NCI-H2171 treated with DMSO at 0.1 percent for 48 hours (cell line): ENCODE measurements at places on chromosomes 5 and 9.
A peak's percentile ranks its signal among the peaks of the same experiment; 100 is the strongest.

DNA sequence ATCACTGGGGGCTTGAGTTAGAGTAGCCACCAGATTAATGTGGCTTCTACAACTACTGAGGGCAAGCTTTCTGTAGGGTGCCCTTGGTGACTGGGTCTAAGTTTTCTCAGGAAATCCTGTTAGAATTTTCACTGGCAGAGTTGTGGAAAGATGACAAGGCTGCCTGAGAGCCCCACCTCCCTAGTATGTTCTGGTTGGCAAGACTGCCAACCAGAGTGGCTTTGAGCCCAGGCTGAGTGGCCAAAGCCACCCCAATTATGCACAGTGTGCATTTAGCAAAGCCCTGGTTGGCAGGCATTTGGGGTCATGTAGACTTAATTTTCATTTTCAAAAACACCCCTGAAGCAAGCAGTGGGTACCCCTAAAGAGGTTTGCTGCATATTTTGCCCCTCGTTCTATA, 136.7 kb upstream of the HAPLN1 start:
- DNase-seq, result no peak

- DNase-seq, result no peak
These were observed 88.7 kb downstream of the PRKACG start for GRCh38 chr9:68925175-68925574.

GRCh38 chr9:32584784-32585183, 11.8 kb upstream of the NDUFB6 start:
- no peak for DNase-seq

GRCh38 chr9:105414947-105415661, 32.7 kb upstream of the FSD1L start:
- peak; percentile 74 for DNase-seq

DNA sequence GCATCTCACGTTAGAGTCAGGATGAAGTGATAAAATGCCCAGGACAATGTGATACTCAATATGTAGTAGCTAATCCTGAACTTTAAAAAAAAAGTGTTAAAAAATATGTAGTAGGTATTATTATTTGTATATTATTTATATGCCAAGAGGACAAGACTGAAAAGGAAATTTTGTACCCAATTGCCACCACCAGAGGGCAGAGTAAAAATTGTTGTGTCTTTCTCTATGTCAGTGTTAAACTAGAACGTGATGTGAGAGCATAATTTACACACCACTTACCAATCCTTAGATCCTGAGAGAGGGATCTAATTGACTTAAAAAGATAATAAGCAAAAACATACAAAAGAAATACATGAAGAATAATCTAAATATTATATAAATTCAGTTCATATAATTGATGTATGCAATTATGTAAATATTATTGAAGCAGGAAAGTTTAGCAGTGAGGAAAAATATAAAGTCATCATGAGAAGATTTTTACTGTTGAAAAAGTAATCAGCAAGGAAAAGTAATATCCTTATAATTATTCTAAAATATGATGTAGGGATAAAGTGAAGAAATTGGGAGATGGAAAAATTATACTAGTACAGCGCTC, 288.9 kb downstream of the RAB3C start:
- DNase-seq, result peak; percentile 12

DNA sequence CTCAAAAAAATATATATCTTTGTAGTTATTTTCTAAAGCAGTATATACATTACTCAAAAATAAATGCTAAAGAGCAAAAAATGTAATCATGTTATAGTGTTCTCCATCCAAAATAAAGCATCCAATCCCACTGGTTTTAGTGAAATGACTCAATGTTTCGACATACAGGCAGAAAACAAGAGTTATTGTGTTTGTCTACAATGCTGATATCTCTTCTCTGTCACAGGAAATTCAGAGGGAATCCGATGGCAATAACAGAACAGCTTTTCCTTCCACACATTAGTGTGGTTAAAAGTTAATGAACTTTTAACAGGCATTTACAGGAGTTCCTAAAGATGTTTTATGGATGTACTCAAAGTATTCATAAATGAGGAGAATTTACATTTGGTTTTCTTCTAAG, 12.0 kb downstream of the TTC33 start:
- no peak for DNase-seq

DNA sequence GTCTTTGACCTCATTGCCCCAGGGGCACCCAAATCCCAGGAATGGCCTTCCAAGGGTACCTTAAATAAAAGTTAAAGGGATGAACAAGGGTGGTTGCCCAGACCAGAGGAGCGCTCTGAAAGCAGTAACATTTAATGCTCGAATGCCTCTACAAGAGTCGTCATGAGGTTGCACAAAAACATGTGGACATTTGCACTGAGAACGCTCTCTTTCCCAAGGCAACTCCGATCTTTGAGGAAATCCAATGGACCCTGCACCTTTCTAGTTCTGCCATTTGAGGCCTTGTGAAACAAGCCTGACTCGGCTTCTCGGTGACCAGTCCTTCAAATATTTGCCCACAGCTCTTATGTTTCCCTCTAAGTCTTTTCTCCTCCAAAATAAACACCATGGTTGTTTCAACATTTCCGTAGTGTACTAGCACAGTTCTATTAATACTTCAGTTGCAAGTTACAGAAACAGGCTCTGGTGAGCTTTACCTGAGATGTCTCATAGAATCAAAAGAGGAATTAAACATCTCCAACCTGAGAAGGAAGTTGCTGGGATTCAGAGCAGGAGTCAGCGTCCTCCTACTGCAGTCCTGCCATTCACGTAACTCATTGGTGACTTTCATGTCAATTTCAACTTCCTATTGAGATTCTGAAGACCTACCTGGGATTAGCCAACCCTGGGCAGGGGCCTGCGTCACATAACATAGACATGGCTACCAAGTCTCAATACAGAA, 168.8 kb upstream of the RAI14 start:
- DNase-seq, result no peak

GRCh38 chr5:68169903-68170302, 45.7 kb upstream of the PIK3R1 start:
- DNase-seq, result no peak

DNA sequence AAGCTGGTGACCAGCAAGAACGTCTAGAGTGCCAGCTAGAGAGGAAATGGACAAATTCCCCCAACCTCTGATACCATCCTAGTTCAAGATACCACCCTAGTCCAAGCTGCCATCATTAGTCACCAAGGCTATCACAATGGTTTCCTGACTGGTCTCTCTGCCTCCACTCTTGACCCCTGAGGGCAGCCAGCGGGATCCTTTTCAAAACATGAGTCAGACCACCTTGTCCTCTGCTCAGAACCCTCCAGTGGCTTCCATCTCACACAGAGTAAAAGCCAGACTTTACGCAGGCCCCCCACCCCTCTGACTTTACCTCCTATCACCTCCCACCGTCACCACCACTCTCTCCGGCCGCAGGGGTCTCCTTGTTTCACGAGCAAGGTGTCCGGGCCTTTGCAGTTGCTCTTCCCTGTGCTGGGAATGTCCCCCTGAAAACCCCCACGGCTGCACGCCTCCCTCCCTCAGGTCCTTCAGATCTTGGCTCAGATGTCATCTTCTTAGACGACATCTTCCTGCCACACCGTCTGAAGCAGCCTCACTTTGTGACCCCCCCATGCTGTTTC, 42.2 kb upstream of the FBXW11 start:
- DNase-seq, result no peak

DNA sequence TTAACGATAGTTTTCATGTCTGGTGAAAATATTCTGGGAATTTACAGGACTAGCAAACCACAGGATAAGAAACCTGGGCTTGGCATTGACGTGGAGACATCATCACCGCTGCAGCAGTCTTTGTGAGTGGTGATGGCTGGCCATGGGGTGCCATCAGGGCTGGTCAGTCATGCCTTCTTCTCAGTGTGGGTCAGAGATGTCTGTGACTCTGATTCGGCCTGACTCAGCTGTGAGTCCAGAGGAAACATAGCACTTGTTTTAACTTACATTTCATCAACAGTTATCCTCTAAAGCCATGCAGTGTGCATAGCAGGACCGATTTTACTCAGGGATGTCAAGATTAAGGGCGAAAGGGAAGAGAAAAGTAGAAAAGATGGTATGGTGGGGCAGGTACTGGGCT, 33.2 kb upstream of the CYFIP2 start:
- DNase-seq, result no peak

GRCh38 chr9:93092251-93092991, 3.6 kb upstream of the CARD19 start:
- no peak for DNase-seq

DNA sequence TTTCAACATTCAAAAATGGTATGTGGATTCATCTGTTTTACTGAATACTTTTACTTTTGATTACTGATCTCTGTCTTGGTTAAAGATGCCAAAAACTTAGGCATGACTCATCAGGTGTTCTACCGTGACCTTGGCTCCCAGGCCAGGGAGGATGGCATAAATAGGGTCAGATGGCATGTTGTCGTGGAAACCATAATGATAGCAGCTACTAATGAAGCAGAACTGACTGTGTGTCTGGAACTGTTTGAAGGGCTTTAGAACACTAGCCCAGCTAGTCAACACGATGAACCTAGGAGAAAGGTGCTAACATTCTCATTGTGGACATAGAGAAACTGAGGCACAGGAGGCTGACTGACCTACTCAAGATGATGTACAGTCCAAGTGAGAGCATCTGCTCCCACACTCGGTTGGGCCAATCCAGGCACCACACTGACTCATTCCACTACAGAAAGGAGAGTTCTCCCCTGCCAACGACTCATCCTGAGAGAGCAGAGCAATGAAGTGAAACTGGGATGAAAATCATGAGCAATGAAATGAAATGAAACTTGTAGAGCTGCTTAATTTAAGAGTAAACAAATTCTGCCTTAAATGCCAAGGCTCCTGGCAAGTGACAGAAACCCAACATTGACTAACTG, 116.0 kb downstream of the TENT4A start:
- no peak for DNase-seq

GRCh38 chr9:107243742-107244141, 39.3 kb upstream of the RAD23B start:
- peak; percentile 48 for DNase-seq

DNA sequence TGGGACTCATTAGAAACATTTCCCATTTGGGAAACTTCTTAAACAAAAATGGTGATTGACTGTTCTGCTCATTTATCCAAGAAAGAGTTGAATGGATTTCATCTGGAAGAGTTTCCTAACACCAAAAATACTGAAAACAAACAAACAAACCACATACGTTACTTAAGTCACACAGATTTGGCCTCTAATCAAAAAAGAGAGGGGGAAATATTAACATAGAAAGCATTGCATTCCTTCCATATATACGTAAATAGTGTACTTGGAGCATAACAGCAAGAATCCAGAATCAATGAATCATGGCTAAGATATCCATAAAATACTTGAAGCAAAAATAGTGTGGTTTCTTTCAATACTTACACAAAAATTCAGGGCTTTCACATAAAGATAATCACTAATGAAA, 189.8 kb upstream of the MAP3K1 start:
- no peak for DNase-seq

DNA sequence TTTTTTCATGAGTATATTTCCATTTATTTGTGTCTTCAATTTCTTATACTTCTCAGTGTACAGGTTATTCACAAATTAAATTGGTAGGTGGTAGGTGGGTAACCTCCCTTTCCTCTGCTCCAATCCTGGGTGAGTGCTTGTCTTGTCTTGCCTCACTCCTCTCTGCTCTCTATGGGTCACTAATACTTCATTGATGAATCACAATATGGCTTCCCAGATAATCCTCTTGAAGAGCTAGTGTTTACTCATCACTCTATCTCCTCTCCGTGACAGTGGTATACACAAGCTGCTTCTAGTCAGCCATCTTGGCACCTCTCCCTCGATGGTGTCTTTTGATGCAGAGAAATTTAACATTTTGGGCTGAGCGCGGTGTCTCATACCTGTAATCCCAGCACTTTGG, 331.8 kb upstream of the NMUR2 start:
- DNase-seq, result no peak

GRCh38 chr9:95479330-95479729, 37.4 kb downstream of the PTCH1 start:
- no peak for DNase-seq

DNA sequence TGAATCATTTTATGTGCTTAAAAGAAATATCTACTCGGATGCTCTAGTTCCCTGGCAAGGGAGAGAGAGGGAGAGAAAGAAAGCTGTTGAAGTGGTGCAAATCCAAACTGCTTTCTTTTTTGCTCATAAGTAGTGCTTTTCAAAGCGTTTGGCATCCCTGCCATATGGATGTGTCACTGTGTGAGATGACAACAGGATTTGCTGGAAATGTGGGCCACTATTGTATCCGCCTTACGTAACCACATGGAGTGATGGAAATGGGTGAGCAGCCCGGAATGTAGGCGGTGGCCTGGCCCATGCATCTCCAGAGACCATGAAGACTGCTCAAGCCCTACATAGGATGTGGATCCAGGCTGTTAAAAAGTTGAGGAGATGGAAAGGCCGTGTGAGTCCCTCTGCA, 30.8 kb downstream of the TJP2 start:
- no peak for DNase-seq

DNA sequence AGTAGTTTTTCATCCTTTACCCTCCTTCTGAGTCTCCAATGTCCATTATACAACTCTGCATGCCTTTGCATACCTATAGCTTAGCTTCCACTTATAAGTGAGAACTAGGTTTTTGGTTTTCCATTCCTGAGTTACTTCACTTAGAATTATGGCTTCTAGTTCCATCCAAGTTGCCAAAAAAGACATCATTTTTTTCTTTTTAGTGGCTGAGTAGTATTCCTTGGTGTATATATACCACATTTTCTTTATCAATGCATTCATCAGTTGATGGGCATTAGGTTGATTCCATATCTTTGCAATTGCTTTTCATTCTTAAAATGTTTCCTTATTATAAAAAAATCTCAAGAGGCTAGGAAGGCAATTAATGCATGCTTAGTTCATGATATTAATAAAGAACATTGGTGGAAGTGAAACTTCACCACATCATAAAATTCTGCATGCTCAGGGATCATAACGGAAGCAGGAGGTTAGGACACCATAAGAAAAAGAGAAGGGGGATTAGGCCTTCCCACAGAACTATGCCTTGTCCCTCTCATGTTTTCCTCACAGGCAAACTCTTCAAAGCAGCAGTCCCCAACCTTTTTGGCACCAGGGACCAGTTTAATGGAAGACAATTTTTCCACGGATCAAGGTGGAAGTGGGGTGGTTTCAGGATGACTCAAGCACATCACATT, 105.2 kb downstream of the FRMD3 start:
- DNase-seq, result no peak

DNA sequence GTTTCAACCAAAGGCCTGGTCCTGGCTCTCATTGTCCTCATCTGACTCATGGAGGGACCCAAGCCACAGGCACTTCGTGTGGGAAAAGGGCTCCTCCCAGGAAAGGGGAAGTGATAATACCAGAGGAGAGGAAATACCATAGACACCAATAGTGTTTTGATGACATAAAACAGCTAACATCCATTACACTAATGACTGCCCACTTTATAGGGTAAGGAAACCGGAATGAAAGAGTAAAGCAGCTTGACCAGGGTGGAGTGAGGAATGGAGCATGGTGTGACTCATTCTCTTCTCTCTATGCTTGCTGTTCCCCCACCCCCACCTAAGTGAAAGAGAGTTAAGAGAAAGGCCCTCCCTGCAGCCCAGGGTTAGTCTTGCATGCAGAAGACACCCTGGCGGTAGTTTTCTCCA, 67.4 kb upstream of the HRH2 start:
- no peak for DNase-seq

DNA sequence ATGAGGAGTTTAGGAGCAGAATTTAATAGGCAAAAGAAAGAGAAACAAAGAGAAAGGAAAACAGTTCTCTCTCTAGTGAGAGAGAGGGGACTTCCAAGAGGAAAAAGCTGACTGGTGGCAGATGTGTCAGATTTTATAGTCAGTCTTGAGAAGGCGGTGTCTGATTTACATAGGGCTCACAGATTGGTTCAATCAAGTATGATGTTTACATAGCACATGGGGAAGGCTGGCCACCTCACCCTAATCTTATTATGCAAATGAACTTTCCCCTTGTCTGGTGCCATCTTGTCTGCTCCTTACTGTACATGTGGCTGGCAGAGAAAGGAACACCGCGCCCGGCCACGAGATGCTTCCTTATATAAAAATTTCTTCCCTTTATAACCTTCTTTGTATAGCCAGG, 24.7 kb downstream of the UNC13B start:
- no peak for DNase-seq
